ENCODE measurements at places on chromosomes 2 and 18.

GRCh38 chr2:138607746-138608145 is 106.2 kb downstream of the SPOPL start:
- no peak for DNase-seq

- DNase-seq, result no peak
These were observed 430.2 kb downstream of the SETBP1 start for GRCh38 chr18:45110577-45111501.

- DNase-seq, result no peak
These were observed 10.4 kb upstream of the KCNE4 start for GRCh38 chr2:223041527-223042109.

DNA sequence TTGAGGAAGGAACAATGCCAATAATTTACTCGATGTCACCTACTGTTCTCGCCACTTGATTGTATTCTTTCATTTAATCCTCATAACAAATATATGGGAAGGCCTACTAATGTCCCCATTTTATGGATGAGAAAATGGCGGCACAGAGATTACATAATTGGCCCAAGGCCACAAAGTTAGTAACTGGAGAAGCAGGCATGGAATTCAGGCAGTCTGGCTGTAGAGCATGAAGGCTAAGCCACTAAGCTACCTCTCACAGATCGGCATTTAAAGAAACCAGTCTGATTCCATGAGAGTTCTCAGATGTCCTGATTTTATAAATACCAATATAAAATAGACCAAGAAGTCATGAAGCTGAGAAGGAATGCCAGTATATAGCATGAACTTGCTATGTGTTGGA is 121.8 kb upstream of the EPAS1 start:
- DNase-seq, result no peak

All from Jurkat, Clone E6-1 (cell line).